ENCODE measurements at places on chromosomes 12 and 14.

DNA sequence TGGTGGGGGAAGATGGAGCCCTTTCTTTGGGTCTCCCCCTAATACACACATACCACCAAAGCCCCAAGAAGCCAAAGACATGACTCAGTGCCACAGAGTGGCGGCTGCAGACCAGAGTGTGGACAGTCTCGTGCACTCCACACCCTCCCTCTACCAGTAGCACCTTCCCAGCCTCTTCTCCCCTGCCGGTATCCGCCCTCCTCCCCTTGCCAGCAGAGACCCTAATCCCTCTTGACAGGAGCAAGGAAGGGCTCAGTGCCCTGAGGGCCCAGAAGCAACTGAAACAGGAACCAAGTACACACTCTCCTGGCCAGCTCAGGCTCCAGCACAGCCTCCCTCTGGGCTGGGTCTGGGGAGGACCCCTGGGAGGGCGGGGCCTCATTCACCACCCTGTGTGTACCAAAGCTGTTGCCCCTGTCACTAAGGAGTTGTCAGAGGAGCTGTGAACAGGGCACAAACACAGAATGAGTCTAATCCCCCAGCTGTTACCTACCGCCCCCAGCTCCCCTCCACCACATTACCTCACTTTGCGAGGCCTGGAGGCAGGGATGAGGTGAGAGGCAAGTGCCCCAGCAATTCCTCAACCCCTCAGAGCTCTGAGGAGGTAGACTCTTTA is 8.2 kb downstream of the SPRYD3 start:
- no peak for DNase-seq

GRCh38 chr12:65695113-65695865 is 129.0 kb upstream of the HMGA2 start:
- DNase-seq, result no peak

GRCh38 chr14:95946867-95947266 is 70.2 kb downstream of the TUNAR start:
- no peak for DNase-seq

DNA sequence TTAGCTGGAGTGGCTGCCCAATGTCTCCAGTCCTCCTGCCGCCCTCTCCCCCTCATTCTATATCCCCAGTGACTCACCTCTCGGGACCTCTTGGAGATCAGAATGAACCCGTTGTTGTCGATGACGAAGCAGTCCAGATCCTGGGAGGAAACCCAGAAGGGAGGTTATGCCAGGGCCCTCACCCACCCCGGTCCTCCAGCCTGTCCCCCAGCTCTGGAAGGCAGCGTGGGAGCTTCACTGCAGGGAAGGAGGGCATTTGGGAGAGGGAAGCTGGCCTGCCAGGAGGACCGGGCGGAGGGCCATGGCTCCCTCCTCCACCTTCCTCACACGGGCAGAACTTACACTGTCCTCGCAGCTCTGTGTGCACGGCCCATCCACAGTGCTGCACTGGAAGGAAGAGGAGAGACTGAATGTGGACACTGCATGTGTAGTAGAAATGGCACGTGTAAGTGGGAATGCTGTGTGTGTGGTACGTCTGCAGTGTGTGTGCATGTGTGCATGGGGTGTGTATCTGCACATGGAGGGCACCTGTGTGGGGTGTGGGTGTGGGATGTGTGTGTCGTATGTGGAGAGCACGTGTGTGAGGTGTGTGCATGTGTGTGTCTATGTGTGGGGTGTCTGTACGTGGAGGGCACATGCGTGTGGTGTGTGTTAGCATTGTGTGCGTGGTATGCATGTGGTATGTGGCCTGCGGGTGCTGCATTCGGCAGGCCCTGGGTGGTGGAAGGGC is 10.0 kb upstream of the LRTM2 start:
- no peak for DNase-seq

- DNase-seq, result no peak
Observed at GRCh38 chr12:3496957-3497356, 6.0 kb downstream of the PRMT8 start.

GRCh38 chr14:82587226-82587625 is 1053.6 kb upstream of the SEL1L start:
- no peak for DNase-seq

GRCh38 chr14:96146131-96146771 is 58.4 kb upstream of the BDKRB2 start:
- DNase-seq, result no peak

- DNase-seq, result no peak
Observed at GRCh38 chr12:119594772-119595445, 1.3 kb downstream of the TMEM233 start.

- DNase-seq, result no peak
Observed at GRCh38 chr12:12891080-12891880, at the start of gene GPRC5A. Gene GPRC5A (plus strand): TSS chr12:12891562. CDS start chr12:12908250, 16,688 bp downstream.

Measured in stimulated activated CD8-positive, alpha-beta memory T cell treated with anti-CD3 and anti-CD28 coated beads, Interleukin-4, amount 100 ng/mL, for 1 hour (primary cell).